SK-MEL-5 (cell line): ENCODE measurements at places on chromosomes 3 and 15. TPM values are rescaled to one million over a fixed set of nuclear protein-coding genes. Genes with fewer than 3 reads are reported as not detected.

DNA sequence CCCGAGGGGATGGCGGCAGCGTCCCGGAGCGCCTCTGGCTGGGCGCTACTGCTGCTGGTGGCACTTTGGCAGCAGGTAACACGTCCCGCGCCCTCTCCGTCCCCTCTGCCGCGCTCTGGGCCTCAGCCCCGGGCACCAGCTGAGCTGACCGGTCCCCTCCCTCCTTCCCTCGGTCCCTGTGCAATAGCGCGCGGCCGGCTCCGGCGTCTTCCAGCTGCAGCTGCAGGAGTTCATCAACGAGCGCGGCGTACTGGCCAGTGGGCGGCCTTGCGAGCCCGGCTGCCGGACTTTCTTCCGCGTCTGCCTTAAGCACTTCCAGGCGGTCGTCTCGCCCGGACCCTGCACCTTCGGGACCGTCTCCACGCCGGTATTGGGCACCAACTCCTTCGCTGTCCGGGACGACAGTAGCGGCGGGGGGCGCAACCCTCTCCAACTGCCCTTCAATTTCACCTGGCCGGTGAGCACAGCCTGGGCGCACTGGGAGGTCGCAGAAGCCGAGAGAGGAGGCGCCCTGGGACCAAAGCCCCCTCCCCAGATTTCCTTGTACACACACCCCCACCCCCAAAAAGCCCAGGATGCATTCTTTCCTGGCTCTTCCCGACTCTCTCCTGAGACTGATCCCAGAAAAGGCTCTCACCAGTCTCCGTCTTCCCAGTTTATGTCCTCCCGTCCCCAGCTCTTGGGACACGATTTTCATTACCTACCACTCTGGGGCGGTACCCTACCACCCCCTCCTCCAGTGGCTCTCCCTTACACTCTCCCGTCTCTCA is 705 bp downstream of the DLL4 start:
- peak; percentile 36 for DNase-seq

- DNase-seq = no peak
Measured at GRCh38 chr3:126316031-126316461, 41.2 kb downstream of the KLF15 start.

DNA sequence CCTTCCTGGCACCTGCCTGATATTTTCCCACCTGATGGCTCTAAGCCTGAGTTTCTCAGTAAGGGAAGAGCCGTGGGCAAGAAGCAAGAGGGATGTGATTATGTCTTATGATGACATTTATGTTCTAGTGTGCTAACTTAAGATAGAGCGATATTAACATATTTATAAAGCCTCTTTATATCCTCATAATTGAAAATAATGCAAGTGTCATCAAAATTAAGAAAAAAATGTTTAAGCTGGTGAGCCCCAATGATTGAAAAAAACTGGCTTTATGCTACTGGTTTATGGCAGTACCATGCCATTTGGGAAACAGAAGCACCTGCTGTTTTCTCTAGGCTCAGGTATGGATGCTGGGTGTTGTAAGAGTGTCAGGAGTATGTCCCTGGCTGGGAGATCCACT is 431.5 kb upstream of the TPM1 start:
- no peak for DNase-seq

DNA sequence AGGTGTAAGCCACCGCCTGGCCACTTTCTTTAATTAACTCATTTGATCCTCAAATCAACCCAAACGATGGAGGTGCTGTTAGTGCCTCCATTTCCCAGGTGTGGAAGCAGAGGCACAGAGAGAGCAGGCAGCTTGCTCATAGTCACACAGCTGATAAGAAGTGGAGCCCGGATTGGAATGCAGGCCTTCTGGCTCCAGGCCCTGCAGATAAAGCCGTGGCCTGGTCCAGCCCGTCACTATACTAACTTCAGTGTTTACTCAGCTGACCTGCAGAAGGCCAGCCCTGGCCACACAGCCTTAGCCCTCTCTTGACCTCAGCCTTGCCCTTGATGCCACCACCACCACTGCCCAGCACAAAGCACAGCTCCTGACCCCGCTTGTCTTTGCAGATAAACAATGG is 116.7 kb downstream of the NUP210 start:
- DNase-seq = no peak

GRCh38 chr3:189803254-189803653 is 172.1 kb downstream of the TP63 start:
- DNase-seq = no peak

DNA sequence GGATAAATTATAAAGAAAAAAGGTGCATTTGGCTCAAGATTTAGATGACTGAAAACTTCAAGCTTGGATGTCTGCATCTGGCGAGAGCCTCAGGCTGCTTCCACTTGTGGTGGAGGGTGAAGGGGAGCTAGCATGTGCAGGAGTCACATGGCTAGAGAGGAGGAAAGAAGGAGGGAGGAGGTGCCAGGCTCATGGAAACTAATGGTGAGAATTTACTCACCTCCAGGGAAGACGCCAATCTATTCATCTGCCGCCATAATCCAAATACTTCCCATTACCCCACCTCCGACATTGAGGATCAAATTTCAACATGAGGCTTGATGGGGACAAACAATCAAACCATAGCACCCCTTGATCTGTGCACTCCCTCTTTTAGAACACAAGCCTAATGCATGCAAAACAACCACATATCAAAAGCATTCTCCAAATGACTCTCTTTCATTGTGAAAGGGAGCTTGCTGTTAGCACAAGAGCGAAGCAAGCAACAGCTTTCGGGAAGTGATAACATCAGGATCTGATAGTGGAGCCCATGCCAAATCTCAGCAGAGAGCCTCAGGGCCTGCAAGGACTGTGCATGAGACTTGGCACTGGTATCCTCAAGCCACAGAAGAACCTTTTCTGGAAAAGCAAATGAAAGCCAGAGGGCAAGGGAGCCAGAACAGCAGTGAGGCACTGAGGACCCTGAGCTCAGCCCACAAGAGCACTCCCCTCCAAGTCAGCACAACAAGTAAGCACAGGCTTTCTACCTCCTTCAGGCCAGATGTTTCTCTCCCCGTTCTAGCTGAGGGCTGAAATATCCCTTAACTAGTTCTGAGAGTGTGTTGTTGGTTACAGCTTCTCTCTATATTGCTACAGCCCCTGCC is 50.2 kb upstream of the THBS1 start:
- DNase-seq = no peak

DNA sequence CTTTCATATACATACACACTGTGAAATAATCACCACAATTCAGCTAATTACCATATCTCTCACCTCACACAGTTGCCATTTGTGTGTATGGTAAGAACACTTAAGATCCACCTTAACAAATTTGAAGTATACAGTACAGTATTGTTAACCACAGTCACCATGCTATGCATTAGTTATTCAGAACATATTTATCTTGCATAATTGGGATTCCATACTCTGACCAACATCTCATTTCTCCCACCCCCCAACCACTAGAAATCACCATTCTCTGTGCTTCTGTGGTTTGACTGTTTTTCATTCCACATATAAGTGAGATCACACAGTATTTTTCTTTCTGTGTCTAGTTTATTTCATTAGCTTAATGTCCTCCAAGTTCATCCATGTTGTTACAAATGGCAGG is 247.7 kb upstream of the CTNNB1 start:
- DNase-seq = no peak

- peak; percentile 6 for DNase-seq
Measured at GRCh38 chr3:44685128-44685800, 27.2 kb upstream of the ZNF502 start.

- DNase-seq = no peak
Measured at GRCh38 chr15:69793431-69793780, 304.3 kb downstream of the TLE3 start.

DNA sequence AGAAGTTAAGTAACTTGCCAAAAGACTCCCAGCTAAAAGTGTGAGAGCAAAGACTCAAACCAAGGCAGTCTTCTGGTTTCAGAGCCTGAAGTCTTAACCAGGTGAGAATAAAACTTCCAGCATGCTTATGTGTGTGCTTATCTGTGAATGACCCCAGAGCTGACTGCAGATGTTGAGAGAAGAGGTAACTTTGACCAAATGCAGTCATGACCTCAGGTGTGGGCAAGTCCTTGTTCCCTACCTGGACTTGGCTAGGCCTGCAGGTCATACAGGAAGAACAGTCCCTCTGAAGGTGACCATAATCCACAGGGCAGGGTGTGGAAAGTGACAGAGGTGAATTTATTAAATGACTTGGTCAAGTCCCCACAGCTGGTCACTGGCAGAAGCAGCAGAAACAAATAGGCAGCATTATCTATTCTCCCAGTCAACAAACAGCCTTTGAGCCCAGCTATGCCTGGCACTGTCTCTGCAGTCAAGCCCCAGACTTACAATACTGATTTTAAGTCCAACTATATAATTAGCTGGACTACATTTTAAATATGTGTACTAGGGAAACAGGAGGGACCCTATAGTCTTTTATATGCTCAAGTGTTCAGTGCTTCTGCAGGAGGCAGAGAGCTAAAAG is 3.0 kb upstream of the CPEB1 start:
- DNase-seq = no peak

- no peak for DNase-seq
Measured at GRCh38 chr3:150260398-150260710, 147.7 kb upstream of the TSC22D2 start.

GRCh38 chr15:39323706-39324105 is 257.2 kb upstream of the THBS1 start:
- DNase-seq = no peak

GRCh38 chr3:78845605-78846004 is 922.2 kb downstream of the ROBO1 start:
- DNase-seq = no peak

GRCh38 chr3:14472471-14473351 is 67.4 kb downstream of the GRIP2 start:
- no peak for DNase-seq

DNA sequence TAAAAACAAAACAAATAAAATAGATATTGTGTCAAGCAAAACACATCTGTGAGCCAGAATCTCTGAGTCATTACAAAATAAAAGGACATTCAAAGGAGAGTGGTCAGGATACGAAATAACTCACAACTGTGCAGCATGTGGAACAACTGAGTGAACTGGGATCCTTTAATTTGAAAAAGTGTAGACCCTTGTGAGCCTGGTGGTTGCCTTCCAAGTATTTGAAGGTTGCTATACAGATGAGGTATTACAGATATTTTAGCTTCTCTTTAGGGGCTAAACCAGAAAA is 26.7 kb downstream of the KCNMB2 start:
- no peak for DNase-seq

DNA sequence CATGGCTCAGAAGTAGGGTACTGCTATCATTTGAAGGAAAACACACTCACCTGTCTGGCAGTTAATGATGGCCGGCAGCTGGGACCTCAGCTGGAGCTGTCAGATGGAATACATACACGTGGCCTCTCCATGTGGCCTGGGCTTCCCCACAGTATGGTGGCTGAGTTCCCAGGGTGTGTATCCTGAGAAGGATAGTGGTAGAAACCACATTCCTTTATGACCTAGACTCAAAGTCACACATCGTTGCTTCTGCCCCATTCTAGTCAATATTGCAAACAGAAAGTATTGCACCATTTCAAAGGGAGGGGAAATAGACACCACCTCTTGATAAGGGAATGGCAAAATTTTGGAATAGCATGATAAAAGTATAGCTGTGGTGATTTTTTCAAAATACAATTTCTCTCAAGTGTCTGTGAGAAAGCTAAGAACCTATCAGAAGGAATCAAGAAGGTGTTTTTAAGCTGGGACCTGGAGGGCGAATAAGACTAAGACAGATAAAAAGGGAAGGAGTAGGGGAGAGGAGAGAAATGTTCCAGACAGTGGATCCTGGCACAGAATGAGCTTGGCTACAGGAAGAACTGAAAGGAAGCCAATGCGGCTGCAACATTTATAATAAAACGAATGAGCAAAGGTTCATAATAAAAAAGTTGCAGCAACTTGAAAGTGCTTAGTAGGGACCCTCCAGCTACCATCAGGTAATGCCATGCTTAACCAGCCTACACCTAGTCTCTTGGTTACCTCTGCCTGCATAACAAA is 40.1 kb upstream of the GALNT15 start:
- no peak for DNase-seq

DNA sequence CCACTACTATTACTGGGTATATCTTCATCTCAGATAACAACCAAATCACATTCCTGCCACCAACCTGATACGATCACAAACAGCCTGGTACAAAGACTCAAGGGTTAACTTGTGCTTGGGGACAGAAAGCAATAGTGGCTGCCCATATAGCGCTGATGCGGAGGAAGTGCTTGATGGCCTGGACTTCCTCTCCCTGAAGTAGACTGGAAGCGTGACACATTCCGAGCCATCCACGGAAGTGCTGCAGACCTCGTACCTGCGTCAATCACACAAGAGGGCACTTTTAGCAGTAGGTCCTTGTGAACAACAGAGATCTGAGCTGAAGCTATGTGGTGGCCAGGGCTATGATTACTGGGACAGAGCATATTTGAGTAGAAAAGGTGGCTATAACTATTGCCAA is 17.3 kb upstream of the C3orf62 start:
- DNase-seq = no peak

GRCh38 chr3:170508839-170509238 is 77.0 kb downstream of the SLC7A14 start:
- DNase-seq = no peak

- no peak for DNase-seq
Measured at GRCh38 chr3:10457560-10457959, 47.8 kb downstream of the ATP2B2 start.

DNA sequence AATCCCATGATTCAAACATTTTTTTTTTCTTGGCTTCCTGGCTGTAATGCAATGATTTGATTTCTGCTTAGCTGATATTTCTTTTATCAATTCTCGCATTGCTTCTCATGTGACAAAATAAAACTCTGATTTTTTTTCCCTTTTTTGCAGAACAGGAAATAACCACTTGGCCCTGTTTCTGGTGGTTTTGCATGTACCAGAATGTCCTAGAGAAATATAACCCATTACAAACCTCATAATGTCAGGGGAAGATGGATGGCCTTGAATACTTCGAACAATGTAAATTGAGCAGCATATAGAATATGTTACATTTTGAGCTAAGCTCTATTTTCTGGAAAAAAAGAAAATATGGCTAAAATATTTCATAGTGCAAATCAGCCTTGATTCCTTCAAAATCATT is 275.6 kb downstream of the RAP2B start:
- no peak for DNase-seq

GRCh38 chr3:141853629-141854168 is 22.7 kb upstream of the ATP1B3 start:
- DNase-seq = no peak

The HTR3C gene
- total RNA-seq = not detected in 2 replicates

The ADGRG7 gene
- total RNA-seq = not detected in 2 replicates

The C15orf62 gene
- total RNA-seq = not detected in 2 replicates

The TRANK1 gene
- total RNA-seq = 4.0 and 5.6 TPM in 2 replicates

The LCTL gene
- 0.21 and 0.40 TPM in 2 replicates for total RNA-seq
